ENCODE measurements at places on chromosomes 4 and X.

GRCh38 chrX:16319929-16320328 lies 152.6 kb downstream of the MAGEB17 start:
- DNase-seq = no peak

DNA sequence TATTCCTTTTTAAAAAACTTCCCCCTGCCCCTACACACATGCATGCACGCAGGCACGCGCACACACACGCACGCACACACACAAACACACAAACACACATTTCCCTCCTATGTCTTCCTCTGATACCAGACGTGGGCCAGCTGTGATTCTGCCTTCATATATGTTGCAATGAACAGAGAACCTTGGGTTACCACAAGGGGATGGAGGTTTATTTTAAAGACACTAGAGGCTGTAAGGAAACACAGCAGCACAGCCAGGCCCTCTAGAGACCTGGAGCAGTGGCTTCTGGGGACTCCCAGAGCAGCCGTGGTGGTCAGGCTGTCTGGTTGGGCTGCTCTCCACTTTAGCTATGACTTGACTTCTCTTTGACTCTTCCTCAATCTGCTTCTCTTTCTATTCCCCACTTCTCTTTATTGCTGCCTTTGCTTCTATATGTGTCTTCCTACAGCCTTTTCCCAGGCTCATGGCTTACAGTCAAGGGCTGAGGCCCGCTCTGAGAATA lies 3.2 kb upstream of the TLR10 start:
- DNase-seq = peak; percentile 62

- DNase-seq = no peak
These were observed 9.6 kb upstream of the EXOSC9 start for GRCh38 chr4:121791481-121791880.

- no peak for DNase-seq
These were observed 130.8 kb upstream of the NPY2R start for GRCh38 chr4:155077452-155078229.

DNA sequence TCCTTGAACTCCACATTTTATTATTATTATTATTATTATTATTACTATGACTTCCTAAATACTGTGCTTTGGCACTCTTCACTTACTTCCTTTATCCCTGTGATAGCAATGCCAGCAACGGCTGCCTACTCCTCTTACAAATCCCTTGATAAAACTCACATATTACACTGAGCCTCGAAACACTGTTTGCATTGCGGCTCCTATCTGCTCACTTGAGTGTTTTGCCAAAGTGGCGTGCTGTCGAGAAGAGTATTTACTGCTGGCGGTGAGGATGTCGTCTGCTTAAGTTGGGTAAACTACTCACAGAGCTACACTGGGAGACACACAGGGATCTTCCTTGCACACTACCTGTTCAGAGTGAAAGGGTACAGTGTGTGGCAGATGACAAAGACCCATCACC lies 143.4 kb upstream of the VCX3A start:
- no peak for DNase-seq

DNA sequence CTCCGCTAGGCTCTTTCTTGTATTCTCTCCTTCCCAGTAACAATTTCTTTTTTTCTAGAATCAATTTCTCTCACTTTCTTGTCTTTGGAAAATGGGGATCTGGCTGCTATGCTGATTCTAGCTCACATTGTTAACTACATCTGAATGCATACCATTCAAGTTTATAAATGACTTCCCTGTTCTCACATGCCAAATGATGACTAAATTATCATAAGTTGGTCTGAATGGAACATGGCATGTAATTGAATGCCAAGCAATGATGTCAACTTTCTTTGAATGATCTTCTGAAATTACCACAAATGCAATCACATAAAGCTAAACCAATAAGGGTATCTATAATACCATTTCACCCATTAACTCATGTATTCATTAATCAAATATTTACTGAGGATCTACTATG lies 2.7 kb upstream of the ITM2A start:
- no peak for DNase-seq

- DNase-seq = no peak
These were observed 4.5 kb upstream of the MAMLD1 start for GRCh38 chrX:150358651-150359050.

- DNase-seq = peak; percentile 79
These were observed 164.0 kb upstream of the RASGEF1B start for GRCh38 chr4:81635739-81636138.

GRCh38 chr4:174314770-174315169 lies 31.1 kb downstream of the CEP44 start:
- no peak for DNase-seq

- no peak for DNase-seq
These were observed 9.0 kb downstream of the HAND2 start for GRCh38 chr4:173520921-173521466.

DNA sequence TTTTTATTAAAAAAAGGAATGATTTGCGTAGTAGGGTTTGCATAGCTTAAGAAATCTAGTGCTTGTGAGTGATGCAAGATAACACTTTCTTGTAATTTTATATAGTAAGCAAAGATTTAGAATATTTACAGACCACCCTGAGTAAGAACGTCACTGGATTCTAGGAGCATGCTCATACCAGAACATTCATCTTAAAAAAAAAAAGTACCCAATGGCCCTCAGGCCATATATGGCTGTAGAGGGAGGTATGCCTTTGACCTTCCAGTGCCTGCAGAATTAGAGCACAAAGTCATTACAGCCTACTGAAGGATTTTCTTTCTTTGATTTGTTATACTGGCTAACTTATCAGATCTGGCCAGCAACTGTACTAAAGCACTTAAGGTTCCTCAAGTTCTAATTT lies 236.3 kb upstream of the GYPA start:
- no peak for DNase-seq

- DNase-seq = peak; percentile 45
These were observed 360.9 kb downstream of the PPP3CA start for GRCh38 chr4:100986360-100986868.

GRCh38 chr4:105458001-105458400 lies 15.9 kb downstream of the PPA2 start:
- DNase-seq = no peak

DNA sequence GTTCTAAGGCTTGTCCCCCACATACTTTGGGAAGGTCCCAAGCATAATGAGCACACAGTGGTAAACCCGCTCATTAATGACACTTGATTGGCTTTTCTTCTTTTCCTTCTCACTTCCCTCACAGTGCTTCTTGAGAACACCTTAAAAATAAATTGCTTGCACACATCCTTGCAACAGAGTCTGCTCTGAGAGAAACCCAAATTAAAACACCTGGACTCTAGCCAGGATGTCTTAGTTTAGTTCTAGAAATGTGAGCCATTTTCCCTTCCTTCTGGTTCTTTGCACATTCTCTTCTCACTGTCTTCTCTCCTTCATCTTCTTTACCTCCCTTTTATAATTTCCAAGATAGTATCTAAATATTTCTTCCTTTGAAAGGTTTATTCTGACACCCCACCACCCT lies 35.3 kb upstream of the COX7B2 start:
- DNase-seq = no peak

- no peak for DNase-seq
These were observed 453.1 kb downstream of the CCSER1 start for GRCh38 chr4:90580326-90580725.

DNA sequence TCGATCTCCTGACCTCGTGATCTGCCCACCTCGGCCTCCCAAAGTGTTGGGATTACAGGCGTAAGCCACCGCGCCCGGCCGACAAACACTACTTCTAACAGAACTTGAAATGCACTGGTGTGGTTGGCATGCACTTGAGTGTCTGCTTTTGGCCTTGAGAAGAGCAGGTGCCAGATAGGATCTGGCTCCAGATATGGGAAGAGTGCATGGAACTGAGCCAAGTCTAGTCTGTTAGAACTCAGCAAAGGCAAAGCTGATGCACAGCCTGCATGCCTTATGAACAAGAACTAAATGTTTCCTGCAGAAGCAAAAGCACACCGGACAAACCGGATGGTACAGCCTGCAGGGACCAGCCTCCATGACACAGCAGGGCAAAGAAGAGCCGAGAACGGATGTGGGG lies 35.1 kb upstream of the TBL1X start:
- DNase-seq = no peak

GRCh38 chrX:11105080-11105479 lies 6.1 kb upstream of the HCCS start:
- no peak for DNase-seq

DNA sequence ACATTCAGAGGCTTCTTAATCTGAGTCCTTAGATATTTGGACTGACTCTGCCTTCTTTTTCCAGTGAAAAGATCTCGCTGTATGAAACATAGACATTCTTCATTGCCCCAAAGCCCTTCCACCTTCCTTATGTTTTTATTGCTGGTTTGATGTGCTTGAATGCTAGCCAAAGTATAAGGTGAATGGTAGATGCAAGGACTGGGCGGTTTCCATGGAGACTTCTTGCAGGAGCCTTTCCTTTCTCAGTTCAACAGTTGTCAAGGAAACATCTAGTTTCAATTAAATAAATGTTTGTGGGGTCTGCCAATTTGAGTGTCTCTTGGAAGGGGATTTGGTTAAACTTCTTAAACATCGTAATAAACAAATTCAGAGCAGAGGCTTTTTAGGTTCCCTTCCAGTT lies 46.0 kb downstream of the REPS2 start:
- no peak for DNase-seq

GRCh38 chr4:53557669-53558064 lies 33.6 kb downstream of the LNX1 start:
- DNase-seq = no peak

DNA sequence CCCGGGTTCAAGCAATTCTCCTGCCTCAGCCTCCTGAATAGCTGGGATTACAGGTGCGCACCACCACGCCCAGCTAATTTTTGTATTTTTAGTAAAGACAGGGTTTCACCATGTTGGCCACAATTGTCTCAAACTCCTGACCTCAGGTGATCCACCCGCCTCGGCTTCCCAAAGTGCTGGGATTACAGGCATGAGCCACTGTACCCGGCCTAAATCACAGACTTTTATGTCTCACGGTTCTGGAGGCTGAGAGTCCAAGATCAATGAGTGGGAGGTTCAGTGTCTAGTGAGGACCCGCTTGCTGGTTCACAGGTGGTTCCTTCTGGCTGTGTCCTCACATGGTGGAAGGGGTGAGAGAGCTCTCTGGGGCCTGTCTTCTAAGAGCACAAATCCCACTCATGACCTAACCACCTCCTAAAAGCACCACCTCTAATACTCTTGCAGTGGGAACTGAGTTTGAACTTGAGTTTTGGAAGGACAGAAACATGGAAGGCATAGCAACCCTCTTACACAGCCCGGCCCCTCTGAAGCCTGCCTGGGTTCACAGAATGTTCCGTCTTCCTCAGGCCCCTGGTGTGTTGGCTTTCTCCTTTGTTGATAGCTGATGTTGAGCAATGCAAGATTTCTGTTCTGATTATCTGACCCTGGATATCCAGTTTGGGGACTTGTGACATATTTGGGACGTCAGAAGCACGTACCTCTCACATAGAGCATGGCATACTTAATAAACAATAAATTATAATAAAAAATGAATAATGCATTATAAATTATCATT lies 1.9 kb upstream of the AKAP17A start:
- DNase-seq = no peak

DNA sequence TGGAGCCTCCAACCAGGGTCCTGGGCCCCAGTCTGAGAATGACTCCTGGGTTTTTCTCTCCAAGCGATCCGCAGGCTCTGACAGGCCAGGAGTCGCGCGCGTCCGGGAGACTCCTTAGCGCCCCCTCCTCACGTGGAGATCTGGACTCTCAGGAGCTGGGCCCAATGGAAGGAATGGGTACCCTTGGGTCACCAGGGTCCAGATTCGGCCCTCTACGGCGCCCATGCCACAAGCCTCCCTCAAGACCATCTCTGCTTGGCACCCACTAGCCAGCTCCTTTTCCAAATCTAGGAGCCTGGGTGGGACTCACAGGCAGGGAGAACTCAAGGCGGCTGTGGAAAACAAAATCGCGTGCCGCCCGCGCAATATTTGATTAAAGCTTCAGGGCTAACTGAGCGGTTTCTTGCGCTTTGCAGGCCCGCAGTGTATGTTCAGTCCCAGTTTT lies 7.1 kb downstream of the HAND2 start:
- no peak for DNase-seq

DNA sequence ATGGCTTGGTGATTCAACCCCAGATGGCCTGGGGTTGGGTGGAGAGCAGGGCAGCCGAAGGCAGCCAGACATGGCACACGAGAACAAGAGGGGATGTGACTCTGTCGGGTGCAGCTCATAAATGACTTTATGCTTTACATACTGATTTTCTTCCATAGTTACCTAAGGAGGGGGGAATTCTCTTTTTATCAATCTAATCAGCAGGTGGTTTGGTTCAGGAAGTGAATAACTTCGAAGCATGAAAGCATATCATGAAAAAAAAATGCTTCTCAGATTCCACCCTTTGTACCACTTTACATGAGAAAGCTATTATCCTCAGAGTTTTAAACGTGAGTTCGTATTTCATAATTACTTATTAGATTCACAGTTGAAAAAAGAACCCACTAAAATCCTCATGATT lies 908.9 kb upstream of the LCORL start:
- DNase-seq = no peak

DNA sequence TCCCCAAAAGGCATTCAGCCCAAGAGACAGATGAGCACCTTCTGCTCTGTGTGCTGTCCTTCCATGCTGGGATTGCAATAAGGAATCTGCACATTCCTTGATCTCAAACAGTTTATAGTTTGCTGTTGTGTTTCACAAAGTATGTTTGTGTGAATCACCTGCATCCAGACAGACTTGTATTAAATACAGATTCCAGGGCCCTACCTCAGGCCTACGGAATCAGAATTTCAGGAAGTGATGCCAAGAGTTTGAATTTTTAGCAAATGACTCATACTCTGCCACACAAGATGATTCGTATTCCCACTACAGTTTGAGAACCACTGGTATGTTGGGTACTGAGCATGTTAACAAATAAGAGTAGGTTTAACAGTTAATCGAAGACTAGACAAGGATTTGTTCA lies 7.0 kb downstream of the VAMP7 start:
- no peak for DNase-seq

DNA sequence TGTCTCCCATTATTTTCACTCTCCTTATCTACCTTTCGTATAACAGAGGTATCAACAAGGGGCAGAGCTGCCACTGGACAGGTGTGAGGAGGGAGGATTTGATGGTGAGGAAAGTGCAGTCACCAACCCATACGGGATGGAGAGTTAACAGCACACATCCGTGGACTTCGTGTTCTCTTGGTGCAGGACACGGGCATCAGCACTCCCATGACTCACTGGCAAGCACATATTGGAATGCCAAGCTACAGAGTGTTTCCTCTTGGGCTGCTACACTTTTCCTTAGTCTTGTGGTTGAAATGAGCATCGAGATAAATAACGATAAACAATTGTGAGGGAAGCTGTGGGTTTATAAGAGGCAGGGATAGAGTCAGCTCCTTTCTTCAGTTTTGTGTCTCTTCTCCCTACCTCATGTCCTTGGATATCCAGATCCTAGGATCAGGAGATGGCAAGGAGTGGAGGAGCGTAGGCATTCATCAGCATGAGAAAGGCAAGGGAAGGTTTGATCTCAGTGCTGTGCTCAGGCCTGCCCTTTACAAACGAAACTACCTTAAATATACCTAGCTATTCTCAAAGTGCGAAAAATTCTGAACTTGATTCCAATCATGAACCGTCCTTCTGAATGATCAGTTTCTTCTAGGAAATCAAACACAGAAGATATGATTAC lies 96.3 kb downstream of the ZNF827 start:
- no peak for DNase-seq

- DNase-seq = no peak
These were observed 38.6 kb downstream of the MAGEB17 start for GRCh38 chrX:16205840-16206239.
